ENCODE measurements at places on chromosomes 2 and 18.

GRCh38 chr2:159728629-159729028 lies 16.3 kb downstream of the MARCHF7 start:
- no peak for DNase-seq

DNA sequence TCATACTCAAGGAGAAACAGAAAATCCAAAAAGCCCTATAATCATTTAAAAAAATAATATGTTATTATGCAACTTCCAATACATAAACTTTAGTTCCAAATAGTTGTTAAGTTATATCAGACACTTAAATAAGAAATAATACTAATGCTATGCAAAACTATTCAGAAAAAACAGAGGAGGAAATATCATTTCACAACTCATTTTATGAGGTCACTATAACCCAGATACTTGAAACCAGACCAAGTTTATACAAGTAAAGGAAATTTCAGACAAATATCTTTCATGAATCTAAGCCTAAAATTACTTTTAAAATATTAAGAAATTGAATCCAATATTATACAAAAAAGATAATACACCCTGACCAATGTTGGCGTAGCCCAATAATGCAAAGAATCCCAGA lies 260.8 kb downstream of the CD226 start:
- DNase-seq: no peak

DNA sequence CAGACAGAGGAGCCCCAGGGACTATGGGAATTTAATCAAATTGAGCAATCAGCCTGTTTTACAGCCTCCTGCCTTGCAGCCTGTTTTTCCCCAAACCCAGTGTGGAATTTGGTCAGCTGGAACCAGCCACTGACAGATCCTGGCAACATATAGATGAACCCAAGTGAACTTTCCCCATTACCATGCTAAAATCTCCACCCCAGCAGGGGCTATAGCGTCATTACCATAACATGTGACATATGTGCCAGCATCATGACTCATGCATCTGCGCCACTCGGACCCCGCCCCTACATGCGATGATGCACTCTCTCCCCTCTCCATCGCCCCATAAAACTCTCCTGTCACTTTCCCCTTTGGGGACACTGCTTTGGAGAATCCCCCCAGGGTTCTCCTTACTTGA lies 17.3 kb upstream of the FEZ2 start:
- no peak for DNase-seq

- no peak for DNase-seq
These were observed 50.7 kb downstream of the FMNL2 start for GRCh38 chr2:152385650-152386049.

Measured in stimulated activated CD4-positive, alpha-beta T cell treated with anti-CD3 and anti-CD28 coated beads, TNF-alpha, amount 100 ng/mL, for 1 hour (primary cell).